ENCODE measurements at places on chromosomes 3 and 15. TPM values are rescaled to one million over a fixed set of nuclear protein-coding genes. Genes with fewer than 3 reads are reported as not detected.

LRRC57 gene
- total RNA-seq: 22.7 TPM

A4GNT gene
- total RNA-seq: not detected

TIGIT gene
- not detected for total RNA-seq

GRCh38 chr3:194508491-194509453 is 22.0 kb upstream of the ATP13A3 start:
- H3K4me3 ChIP-seq: no peak overlapping the region
- H3K27me3 ChIP-seq: no peaks in the 10 kb centered on the region
- no peak overlapping the region for H3K27ac ChIP-seq
- H3K36me3 ChIP-seq: no peaks in the 10 kb centered on the region
- H3K4me1 ChIP-seq: peaks cover 21% of the 10 kb centered on the region

DNA sequence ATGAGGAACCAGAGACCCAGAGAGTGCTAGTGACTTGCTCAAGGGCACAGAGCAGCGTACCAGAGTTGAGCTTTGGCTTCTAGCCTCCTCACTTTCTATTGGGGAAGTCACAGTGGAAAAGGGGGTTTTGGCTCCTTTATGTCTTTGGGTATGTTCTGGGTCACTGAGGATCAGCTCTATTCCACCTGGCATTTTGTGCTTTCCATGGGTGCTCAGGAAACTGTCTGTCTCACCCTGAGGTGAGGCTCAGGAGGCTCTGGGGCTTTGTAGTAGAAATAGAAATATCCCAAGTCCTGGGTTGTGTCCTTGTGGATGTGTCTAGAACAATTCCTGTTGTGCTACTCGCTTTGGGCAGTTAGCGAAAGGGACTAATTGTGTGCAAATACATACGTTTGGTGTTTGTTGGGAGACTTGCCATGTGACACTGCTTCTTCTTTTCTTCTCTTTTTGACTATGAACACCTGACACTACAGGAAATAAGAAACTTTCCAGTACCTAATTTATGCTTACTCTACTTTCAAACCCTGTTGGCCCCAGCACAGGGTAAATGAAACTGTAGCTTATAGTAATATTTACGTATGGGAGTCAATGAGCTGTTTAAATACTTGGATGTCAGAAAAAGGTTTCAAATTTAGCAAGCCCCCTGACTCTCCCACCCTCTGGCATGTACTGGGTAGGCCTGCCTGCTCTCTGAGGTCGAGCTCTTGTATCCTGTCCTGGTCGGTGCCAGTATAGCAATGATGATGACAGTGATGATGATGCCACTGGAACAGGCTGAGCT is 35.6 kb downstream of the SMAD3 start:
- DNase-seq: no peak
- H3K27me3 ChIP-seq: no peaks in the 10 kb centered on the region
- peak overlapping the region; percentile 4 for H3K27ac ChIP-seq
- peaks cover 51% of the 10 kb centered on the region for H3K4me1 ChIP-seq
- H3K4me3 ChIP-seq: no peak overlapping the region

DNA sequence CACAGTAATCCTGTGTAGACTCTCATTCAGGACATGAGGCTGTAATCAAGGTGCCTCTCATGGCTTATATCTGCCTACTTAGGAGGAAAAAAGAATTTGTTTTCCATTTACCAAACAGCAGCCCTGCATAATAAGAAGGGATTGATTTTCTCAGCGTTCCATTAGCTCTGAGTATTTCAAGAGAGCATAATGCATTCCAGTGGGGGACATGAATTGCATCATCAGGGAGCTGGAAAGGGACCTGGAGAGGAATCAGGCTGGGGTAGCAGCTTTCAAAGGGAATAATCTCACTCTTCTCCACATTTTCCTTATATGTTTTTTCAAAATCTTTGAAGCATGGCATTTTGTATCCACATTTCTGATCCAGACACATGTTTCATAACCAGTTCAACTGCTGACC is 150.6 kb upstream of the ANKRD28 start:
- H3K36me3 ChIP-seq: no peaks in the 10 kb centered on the region
- no peaks in the 10 kb centered on the region for H3K4me1 ChIP-seq
- no peak overlapping the region for H3K4me3 ChIP-seq
- no peak for DNase-seq

DNA sequence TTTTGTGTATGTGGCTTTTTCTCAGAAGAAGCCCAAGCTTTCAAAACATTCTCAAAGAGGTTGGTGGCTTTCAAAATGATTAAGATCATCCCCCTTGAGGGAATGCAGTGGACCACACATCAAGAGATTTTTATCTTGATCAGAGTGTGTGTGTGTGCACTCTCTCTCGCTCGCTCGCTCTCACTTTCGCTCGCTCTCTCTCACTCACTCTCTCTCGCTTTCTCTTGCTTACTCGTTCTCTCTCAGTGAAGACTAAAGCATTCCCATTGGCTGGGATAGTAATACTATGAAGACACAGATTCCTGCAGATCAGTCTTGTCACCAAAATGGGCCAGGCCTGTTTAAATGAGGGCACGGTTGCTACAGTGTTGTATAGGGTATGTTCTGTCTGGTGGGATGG is 365.7 kb downstream of the EDEM1 start:
- H3K27ac ChIP-seq: no peak overlapping the region
- DNase-seq: no peak
- no peak overlapping the region for H3K4me3 ChIP-seq
- H3K36me3 ChIP-seq: no peaks in the 10 kb centered on the region

DNA sequence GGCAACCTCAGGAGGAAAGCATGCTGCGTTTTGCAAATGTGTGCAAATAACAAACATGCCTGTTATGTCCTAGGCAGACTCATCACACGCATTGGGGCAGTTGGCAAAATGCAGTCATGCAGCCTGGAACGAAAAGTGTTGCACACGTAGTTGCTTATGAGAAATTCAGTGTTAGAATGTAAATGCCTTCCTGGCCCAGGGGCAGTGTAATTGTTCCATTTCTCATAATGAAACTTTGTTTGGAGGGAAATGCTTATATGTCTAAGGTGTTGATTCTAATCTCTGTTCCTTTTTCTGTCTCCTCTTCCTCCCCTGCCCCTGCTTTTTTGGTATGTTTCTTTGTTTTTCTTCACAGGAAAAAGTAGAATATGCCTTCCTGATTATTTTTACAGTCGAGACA is 156.0 kb downstream of the CACNA1D start:
- no peaks in the 10 kb centered on the region for H3K36me3 ChIP-seq
- H3K27me3 ChIP-seq: peaks cover 30% of the 10 kb centered on the region
- no peak for DNase-seq
- no peak overlapping the region for H3K4me3 ChIP-seq
- H3K27ac ChIP-seq: no peak overlapping the region

DNA sequence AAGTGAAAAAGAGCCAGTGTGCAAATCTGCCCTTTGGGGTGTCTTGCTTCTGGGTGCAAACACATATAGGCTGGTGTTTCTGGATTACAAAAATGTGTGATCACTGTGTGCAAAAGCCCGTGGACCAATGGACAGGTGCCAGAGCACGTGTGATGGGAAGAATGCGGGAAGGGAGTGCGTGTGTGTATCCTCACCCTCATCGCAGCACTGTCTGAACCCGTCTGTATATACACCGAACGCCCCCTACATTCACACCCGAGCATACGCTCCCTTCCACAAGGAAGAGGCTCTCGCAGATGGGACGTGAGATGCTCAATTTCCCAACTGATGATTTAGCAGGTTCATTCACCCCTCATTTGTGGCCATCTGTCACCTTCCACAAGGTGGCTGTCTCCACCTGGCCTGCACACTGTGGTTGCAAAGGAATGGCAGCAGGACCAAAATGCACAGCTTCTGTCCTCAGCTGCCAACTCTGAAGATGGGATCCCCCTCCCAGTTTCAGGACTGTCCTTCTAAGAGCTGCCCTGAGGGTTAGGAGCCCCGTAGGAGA is 19.4 kb upstream of the SLC6A1 start:
- no peaks in the 10 kb centered on the region for H3K36me3 ChIP-seq
- no peak overlapping the region for H3K4me3 ChIP-seq

ACTC1 gene
- total RNA-seq: not detected

DNA sequence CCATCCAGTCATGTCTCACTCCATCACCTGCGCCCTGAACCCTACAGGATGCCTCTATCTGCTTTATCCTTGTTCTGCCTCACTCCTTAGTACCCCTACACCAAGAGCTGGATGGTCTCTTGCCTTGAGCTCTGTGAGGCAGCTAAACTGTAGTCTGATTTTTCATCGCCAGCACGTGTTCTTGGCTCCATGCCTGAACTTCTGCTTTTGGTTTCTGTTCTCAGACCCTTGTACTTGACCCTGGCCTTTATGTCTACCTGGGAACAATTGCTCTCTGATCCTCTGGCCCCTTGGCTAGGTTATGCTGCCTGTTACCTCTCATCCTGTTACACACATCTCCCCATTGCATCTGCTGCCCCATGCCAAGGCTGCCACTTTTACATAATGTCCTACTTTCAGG is 318.0 kb upstream of the LMCD1 start:
- no peak for DNase-seq
- H3K36me3 ChIP-seq: no peaks in the 10 kb centered on the region
- no peaks in the 10 kb centered on the region for H3K27me3 ChIP-seq

GRCh38 chr3:133413161-133414020 is 13.5 kb downstream of the BFSP2 start:
- DNase-seq: peak; percentile 46
- no peak overlapping the region for H3K4me3 ChIP-seq
- H3K27me3 ChIP-seq: peaks cover 36% of the 10 kb centered on the region
- H3K27ac ChIP-seq: no peak overlapping the region

All from PC-9 (cell line).